HL-60 (cell line): ENCODE measurements at places on chromosomes 11 and 22.

- DNase-seq: no peak
Observed at GRCh38 chr11:45473341-45473895, 187.3 kb upstream of the SYT13 start.

- peak; percentile 69 for DNase-seq
Observed at GRCh38 chr11:45102810-45103621, 43.4 kb upstream of the PRDM11 start.

DNA sequence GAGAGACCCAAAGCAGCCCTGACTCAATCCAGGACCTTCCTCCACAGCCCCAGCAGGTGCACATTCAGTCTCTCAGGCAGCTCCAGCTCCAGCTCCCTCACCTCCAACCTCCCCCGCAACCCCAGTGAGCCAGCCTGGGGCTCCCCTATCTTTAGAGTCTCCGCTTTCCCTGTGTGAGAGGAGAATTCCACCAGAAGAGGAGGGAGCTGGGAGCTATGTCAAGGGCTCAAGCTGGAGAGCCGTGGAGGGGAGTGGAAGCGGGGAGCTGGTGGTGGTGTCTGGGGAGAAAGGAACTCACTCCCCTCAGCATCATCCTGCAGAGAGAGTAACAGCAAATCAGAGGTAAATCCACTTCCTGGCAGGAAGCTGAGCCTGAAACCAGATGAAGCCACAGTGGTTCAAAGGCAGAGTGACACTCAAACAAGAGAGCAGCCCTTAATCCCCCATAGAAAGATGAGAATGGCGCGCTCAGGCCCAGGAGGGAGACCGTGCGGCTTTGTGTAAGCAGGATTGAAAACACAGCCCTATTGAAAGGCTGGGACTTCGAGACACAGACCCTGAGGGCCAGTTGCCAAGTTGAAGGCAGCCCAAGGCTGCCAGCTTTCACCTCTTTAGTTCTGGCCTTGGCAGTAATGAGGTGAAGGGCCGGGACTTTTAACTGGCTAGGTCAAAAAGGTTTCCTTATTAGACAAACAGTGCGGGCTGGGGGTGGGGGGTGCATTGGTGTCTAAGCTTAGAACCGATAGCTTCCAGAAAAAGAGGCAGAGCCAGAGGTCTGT lies 21.4 kb upstream of the CDON start:
- no peak for DNase-seq

DNA sequence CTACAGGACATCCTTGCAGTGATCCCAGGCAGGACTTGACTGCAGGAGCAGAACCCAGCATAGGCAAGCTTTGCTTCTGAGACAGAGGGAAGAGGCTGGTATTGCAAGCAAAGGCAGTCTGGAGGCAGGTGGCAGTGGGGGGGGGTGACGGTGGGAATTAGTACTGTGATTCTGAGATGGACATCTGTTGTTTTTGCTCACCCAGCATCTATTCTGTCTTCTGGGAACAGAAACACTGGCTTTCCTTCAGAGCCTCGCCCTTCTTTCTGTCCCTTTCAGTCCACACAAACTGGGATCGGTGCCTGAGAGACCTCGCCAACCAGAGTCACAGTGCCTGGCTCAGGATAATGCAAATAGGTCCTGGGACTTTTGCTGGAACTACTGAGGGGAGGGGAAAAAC lies 31.2 kb upstream of the RASL10A start:
- no peak for DNase-seq

DNA sequence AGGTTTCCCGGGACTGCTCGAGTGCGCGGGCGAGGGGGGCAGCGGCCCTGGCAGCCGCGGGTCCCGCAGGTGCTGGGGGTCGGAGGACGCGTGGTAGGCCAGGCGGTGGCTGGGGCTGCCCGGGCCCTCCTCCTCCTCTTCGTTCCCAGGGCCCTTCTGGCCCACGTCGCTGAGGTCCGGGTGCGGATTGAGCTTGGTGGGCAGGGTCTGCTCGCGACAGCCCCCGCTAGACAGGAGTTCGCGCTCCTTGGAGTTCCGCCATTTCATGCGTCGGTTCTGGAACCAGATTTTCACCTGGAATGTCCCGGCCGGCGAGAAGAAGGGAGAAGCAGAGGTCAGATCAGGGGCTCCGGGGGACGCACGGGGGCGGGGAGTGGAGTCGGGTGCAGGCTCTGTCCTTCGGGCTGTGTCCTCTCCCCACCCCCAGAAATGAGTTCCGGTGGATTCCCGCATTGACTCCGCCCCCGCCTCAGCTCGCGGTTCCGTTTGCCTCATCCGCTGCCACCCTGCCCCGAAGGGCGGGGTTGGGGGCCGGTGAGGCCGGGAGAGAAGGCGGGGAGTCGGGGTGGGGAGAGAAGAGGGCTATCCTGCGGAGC lies 3.9 kb downstream of the DBX1 start:
- DNase-seq: no peak

GRCh38 chr11:109527496-109527895 lies 105.5 kb downstream of the C11orf87 start:
- DNase-seq: no peak

GRCh38 chr22:31806751-31807150 lies 52.9 kb downstream of the DEPDC5 start:
- no peak for DNase-seq

- DNase-seq: no peak
Observed at GRCh38 chr22:49996119-49996517, 16.4 kb downstream of the IL17REL start.

DNA sequence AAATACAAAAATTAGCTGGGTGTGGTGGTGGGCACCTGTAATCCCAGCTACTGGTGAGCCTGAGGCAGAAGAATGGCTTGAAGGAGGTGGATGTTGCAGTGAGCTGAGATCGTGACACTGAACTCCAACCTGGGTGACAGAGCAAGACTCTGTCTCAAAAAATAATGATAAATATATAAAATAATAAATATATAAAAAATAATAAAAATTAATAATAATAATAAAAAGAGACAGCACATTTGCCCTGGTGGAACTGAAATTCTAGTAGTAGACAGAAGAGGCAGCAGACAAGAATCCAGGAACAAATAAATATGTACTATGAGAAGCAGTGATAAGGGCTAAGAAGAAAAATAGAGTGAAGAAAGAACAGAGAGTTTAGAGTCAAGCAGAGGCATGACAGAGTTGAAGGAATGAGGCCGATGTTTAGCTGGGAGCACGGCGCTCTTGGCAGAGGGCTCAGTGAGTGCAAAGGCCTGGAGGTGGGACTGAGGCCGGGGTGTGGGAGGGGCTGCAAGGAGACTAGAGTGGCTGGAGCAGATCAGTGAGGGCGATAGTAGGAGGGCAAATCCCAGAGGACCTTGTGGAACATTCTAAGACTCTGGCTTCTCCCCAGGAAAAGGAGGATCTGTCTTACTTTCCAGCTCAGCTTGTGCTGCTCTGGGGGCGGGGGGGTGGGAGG lies 410.3 kb downstream of the MN1 start:
- DNase-seq: no peak

GRCh38 chr11:64364435-64364834 lies 5.5 kb downstream of the RPS6KA4 start:
- no peak for DNase-seq

- no peak for DNase-seq
Observed at GRCh38 chr11:2804189-2804588, 81.4 kb downstream of the CDKN1C start.

- no peak for DNase-seq
Observed at GRCh38 chr11:73116636-73117035, 25.5 kb downstream of the FCHSD2 start.

GRCh38 chr11:32820497-32820896 lies 9.2 kb upstream of the PRRG4 start:
- DNase-seq: no peak

DNA sequence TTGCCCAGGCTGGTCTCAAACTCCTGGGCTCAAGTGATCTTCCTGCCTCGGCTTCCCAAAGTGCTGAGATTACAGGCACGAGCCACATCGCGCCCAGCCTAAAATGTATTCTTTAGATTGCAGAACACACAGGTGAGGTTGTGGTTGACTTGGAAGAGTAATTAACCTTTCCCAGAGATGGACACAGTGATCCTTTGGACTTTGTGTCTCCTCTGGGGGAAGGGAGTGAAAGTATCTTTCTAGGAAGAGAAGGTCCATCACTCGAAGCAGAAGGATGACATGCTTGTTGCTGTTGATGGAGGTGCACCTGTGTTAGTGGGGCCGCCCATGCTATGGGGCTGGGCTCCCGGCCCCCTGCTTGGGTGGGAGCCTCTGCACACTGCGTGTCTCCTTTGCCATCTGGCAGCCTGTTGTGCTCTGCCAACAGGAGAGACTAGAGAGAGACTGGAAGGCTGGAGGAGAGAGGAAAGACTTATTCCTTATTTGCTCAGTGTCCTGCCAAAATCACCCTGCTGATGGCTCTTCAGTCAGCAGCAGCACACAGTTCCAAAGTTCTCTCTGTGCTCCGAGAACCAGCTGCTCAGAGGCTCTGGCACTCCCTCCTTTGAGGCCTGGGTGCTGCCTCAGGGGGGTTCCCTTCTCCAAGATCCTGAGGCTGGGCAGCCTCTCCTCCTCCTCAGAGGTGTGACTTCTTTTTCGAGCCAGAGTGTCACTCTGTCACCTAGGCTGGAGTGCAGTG lies 33.1 kb upstream of the CYB5R3 start:
- no peak for DNase-seq

GRCh38 chr11:131595797-131596196 lies 225.4 kb downstream of the NTM start:
- DNase-seq: no peak

DNA sequence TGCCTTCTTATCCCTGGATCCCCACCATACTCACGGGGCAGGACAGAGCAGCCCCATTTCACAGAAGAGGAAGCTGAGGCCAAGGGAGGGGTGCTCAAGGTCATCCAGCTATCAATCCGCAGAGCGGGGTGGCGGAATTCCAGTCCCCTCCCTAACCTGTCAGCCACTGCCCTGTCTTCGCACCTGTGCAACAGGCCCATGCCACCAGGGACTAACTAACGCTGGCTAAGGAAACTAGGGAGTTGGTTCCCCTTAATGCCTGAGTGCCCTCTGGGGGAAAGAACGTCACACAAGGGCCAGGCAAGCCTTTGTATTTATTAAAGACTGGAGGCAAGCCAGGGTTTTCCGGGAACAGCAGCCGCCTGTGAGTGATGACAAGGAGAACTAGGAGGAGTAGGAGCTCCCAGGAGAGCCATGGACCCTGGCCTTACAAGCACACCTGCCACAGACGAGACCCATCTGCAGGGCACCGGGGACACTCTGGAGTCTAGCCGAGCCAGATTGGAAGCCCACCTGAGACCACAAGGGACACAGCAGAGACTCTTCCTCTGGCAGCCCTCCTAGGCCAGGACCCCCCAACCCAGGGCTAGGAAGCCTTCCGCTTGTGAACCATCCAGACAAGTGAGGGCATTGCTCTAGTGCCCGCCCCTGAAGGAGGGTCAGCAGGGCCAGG lies 64.4 kb downstream of the MYH9 start:
- DNase-seq: no peak
